ENCODE measurements at places on chromosomes 3 and 15.

DNA sequence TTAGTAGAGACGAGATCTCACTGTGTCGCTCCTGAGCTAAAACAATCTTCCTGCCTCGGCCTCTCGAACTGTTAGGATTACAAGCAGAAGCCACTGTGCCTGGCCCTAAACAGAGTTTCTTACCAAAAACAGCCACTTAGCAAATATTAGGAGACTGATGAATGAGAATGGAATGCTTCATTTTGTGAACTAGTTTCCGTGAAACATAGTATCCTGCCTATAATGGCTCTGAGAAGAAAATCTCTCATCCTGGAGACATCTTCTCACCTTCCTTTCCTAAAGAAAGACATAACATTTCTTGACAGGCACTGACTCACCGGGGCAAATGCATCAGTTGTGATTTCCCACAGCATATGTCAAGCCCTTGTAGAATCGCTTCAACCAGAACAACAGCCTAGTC is 44.9 kb downstream of the GJD2 start:
- DNase-seq = no peak

DNA sequence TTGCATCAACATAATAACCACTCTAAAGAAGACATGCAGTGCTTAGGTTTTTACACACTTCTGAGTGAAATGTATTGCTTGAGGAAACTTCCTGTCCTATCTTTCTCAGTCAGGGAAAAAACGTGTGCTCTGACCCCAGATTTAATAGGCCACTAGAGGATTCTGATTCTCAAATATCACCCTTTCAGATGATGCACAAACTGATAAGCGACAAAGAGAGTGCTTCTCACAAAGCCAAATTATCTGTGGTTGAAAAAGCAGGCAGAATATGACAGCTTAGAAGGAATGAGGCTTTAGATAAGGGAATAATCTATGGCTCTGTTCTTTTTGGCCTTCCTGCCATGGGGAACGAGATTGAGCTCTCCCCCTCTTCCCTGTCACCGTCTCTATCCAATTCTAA is 583.4 kb upstream of the SGO1 start:
- DNase-seq = no peak

DNA sequence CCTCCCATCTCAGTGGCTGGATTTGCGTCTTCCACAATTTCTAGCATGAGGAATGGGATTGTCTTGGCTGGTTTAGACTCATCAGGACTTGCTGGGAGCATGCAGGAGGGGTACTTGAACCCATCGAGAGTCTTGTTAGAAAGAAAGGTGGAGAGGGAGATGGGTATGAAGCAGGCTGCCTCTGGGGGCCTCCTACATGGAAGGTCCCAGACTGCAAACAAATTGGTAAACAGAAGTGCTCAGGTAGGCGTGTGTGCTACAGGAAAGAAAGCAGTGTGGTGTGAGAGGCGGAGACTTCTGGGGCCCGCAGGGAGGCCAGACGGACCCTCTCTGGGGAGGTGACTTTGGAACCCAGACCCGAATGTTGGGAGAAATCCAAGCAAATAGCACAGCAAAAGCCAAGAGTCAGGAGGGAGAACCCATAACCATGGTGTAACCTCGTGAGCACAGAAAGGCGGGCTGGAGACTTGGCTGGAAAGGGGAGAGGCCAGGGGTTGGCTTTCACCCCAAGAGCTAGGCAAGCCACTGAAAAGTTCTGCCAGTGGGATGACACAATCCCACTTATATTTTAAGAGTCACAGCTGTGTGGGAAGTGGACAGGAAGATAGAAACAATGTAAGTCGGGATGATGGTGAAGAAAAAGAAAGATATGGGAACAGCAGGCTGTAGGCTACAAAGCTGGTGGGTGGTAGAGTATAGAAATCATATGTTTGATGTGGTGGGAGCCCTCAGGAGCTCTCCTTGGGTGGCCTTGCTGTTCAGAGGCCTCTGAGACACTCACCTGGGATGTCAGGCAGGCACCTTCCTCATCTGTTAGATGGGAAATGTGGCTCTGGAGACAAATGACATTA is 130.1 kb upstream of the PRR20G start:
- DNase-seq = no peak

GRCh38 chr15:60184579-60184978 is 180.5 kb downstream of the FOXB1 start:
- no peak for DNase-seq

GRCh38 chr15:34239151-34239808 is 14.5 kb downstream of the EMC4 start:
- no peak for DNase-seq

- no peak for DNase-seq
These were observed 2.1 kb downstream of the PDIA3 start for GRCh38 chr15:43748376-43748775.

- DNase-seq = peak; percentile 80
These were observed 34.8 kb upstream of the RPL32 start for GRCh38 chr3:12875857-12876836.

- no peak for DNase-seq
These were observed 51.5 kb downstream of the CTNNB1 start for GRCh38 chr3:41250825-41251224.

GRCh38 chr3:43791246-43791645 is 100.5 kb downstream of the ABHD5 start:
- DNase-seq = no peak

- no peak for DNase-seq
These were observed 14.2 kb upstream of the SLC6A6 start for GRCh38 chr3:14388201-14388600.

GRCh38 chr3:80187981-80188380 is 420.2 kb upstream of the ROBO1 start:
- no peak for DNase-seq

DNA sequence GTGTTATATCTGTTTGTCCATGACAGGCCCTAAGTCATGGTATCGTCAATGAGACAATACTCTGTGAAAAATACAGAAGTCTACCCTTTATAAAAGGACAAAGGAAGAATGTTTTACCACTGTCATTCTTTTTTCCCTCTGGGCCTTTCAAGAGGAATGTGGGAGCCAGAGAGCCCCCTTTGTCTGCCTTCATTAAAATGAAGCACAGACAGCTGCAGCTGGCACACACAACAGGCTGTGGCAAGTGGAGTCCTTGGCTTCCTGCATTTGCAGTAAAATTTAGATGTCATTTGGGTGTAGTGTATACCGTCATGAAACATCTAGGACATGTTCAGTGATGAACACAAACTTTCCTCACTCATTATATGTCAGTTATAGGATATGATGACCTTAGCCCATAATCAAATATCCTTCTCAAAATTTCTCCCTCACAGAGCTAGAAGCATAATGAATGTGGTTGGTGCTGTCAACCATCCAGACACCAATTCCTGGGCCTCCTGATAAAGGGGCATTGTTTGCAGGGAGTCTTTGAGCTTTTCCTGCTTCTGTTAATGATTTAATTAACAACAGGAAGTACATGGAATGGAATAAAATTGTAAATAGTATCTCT is 76.4 kb downstream of the DHX36 start:
- DNase-seq = no peak

DNA sequence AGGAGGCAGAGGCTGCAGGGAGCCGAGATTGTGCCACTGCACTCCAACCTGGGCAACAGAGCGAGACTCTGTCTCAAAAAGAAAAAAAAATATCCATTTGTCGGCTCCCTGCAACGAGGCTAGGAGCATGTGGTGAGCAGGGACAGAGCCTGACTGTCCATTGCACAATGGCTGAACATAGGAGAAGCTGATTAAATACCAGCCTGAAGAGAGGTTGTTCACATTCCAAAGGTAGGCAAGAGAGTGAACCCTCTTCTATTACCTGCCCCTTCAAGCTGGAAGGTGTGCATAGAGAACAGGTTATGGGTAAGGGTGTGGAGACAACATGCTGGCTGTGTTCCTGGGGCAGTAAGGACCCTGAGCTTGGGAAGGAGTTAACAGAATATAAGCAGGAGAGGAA is 78.7 kb downstream of the DAPK2 start:
- DNase-seq = no peak

DNA sequence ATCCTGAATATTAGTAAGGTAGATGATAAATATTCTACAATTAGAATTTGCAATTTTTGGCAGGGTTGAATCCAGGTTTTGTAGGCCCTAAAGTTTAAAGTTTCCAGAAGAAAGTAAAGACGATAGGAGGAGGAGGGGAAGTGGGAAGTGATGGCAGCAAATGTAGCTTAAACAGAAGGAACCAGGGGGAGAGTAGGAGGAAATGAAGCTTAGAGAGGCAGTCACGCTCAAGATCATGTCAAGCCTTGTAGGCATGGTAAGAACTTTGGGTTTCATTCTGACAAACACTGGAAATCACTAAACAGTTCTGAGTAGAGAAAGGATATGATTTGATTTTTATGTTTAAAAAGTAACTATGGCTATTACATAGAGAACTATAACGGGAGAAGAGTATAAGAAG is 63.9 kb downstream of the NR2E3 start:
- DNase-seq = no peak

- no peak for DNase-seq
These were observed 243.8 kb downstream of the KCNH8 start for GRCh38 chr3:19392150-19392549.

DNA sequence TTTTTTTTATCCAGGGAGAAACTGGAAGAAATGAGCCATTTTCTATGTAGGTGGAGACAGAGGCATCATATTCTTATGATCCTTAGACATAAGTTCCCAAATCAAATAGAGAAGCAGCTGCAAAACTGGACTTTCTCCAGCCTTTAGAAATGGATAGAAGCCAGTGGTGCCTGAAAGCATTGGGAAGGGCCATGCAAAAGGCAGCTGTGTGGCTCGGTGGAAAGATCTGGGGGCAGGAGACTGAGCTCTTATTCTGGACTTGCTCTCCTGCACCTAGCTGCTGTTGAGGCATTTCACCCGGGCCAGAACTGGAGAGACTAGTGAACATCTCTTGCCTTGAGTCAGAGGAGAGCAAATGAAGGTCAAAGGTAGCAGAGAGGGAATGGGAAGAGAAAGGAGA is 73.1 kb downstream of the TFG start:
- no peak for DNase-seq

DNA sequence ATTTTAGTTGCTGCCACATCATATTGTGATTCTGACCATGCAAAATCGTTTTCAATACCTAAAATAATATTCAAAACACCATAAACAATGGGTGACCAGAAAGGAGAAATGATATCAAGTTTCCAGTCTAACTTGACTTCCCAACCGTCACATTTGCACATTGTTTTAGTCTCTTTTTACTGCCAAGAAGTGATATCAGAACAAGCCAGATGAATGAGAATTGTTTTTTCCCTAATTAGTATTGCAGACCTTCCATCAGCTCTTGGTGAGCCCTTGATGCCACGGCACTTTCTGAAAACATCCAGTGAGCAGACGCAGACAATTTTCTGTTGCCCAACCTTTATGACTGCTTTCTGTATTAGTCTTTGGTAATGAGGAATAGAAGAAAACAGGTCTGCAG is 62.5 kb downstream of the SPATA16 start:
- DNase-seq = no peak

- DNase-seq = no peak
These were observed 5.0 kb downstream of the NR2F2 start for GRCh38 chr15:96335411-96336024.

DNA sequence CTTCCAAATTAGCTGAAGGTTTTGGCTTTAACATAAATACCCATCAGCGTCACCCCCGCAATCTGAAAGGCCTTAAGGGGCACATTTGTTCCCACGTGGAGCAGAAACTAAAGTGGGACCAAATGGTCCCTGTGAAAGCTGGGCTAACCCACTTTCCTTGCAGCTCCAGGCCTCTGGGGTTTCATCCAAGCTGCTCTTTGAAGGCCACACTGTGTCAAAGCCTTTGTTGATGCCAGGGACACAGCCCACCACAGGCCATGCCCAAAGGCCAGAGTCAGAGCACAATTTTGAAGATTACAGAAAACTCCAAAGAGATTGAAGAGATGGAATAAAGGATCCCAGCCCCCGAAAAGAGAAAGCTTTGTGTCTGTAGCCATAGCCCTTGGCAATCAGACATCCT is 2.7 kb upstream of the ADPGK start:
- no peak for DNase-seq

DNA sequence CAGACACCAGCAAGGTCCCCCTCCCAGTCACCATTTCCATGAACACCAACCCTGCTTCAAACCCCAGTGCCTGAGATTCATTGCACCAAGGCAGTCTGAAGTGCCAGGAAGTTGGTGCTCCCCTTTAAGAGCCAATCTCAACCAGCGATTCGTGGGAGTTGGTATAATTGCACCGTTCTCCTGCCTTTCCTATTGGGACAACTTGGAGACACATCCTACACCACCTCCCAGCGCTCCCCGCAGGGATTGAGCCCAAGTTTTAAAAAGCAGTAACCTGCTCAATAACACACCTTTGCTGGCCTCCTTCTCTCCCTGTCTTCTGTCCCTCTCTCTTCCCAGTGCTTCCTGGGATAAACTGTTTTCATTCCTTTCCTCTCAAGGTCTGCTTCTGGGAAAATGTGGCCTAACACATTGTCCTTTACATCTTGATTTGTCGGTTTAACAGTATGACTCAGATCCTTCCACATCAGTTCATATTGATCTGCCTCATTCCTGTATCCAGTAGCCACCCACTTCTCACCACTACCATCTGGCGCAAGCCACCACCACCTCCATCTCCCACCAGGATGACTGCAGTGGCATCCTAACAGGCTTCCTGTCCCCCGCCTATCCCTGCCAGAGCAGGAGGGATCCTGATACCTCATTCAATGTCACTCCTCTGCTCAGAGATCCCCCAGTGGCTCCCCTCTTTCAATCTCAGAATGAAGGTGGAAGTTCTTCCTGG is 37.8 kb upstream of the HRH1 start:
- DNase-seq = no peak

- peak; percentile 9 for DNase-seq
These were observed 114.7 kb upstream of the LMOD3 start for GRCh38 chr3:69236812-69237707.

GRCh38 chr3:67655364-67656121 is 1.1 kb upstream of the SUCLG2 start:
- DNase-seq = no peak

All from NCI-H69 (cell line).